RPMI7951 (cell line): ENCODE measurements at places on chromosomes 2 and 18. TPM values are rescaled to one million over a fixed set of nuclear protein-coding genes. Genes with fewer than 3 reads are reported as not detected.

Gene HRH4
- not detected in 2 replicates for total RNA-seq

Gene EVX2
- not detected in 2 replicates for total RNA-seq

DNA sequence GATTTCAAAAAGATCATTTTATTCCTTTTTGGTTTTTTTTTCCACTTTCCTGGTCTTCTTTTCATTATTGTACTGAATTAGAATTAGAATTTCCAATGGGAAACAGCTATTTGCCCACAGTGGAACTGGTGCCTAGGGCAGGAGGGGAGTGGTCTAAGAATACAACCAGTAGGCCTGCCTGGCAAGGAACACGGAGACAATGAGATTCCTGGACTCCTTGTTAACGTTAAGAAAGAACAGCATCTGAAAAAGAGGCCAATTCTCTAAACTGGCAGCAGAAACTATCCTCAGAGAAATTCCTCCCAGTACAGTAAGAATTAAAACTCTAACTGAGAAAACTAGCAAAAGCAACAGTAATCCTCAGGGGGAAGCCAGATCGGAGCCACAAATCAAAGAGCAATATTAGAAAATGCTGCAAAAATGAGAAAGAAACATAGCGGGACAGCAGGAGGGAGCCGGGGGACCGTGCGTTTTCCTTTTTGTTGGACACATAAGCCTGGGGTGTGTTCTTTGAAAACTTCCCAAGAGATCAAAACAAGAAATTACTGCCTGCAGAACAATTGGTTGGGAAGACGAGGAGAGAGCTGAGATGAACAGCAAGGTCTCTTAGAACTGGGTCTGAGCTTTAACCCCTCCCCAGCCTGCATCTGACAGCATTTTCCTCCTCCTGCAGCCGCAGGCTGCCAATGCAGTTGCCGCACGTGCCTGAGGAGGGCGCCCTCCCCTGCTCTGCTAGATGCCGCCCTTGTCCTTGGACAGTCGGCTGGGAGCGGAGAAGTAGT is 776.0 kb downstream of the TSN start:
- DNase-seq, result no peak

GRCh38 chr2:225052703-225053102 is 10.4 kb upstream of the DOCK10 start:
- DNase-seq, result no peak

- no peak for DNase-seq
Measured at GRCh38 chr2:42648796-42649195, 80.4 kb downstream of the MTA3 start.
